ENCODE measurements at places on chromosomes 2 and 18.

DNA sequence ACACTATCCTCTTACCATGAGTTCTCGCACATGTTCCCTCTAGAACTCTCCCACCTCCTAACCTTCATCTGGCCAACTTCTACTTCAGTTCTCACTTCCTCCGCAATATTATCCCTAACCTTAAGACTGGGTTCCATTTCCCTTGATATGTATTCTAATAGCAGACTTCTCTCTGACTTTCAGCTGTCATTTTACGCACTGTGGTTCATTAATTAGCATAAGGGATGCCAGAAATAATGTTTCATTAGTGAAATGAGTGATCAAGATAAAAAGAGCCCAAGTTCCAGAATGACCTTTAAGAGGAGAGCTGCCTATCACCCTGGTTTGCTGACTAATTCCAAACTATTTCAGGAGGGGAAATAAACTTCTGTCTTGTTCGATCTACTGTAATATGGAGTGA lies 108.6 kb upstream of the CCDC150 start:
- DNase-seq = no peak

GRCh38 chr2:215612786-215613185 lies 176.9 kb upstream of the FN1 start:
- DNase-seq = no peak

DNA sequence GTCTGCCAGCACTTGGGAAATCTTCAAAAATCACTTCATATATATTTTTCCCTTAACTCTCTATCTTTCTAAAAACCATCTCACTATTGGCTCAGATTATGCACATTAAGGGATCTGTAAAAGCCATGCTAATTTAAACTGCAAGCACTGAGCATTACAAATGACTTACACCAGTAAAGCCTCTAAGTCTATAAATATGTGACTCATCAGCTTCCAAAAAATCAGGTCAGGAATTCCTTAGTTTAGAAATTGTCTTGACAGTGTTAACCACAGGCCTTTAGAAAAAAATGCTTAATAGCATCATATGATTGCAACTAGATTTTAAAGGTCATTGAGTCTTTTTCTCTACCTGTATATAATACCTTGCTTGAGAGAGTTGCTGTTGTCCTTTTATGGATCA lies 1113.6 kb upstream of the PIK3C3 start:
- no peak for DNase-seq

GRCh38 chr2:67075530-67076238 lies 321.4 kb upstream of the ETAA1 start:
- no peak for DNase-seq

DNA sequence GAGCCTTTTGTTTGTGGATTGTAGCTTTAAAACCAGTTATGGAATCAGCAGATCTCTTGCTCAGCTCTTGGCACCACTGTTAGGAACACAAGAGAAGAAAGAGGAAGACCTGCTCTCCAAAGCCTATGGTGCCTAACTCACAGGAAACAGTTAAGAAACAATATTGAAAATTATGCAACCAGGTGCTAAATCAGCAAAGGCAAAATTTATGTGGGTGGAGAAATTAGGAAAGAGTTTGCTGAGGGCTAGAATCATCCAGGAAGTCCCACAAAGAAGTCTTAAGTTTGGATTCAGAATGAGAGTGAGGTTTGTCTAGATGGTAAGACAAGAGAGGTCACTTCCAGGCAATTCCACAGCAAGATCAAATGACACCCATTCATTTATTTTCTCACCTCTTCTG lies 49.4 kb downstream of the AOX1 start:
- no peak for DNase-seq

DNA sequence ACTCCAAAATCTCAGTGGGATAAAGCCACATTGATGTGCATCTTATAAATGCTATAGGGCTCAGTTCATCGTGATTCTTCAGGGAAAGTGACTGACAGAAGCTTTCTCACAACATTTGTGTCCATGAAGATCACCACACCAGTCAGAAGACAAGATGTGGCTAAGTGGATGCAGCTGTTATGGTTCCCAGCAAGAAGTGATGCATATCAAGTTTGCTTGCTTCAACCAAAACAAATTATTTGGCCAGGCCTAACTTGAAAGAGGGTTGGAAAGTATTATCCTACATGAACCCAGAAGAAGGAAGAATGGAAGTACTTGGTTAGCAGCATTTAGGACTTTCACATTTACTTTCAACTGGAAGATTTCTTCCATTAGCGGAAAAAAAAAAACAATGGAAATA lies 210.0 kb upstream of the ACVR2A start:
- DNase-seq = no peak

GRCh38 chr18:58562146-58562998 lies 66.5 kb downstream of the ALPK2 start:
- no peak for DNase-seq

DNA sequence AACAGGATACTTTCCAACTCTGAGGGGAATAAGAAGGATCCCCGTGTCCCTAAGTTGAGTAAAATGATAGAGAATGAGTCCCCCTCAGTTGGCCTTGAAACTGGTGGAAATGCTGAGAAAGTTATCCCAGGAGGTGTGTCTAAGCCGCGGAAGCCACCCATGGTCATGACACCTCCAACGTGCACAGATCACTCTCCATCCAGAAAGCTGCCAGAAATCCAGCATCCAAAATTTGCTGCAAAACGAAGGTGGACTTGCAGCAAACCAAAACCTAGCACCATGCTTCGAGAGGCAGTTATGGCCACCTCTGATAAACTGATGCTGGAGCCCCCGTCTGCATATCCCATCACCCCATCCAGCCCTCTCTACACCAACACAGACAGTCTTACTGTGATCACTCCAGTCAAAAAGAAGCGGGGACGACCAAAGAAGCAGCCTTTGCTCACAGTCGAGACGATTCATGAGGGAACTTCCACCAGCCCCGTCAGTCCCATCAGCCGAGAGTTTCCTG lies 270.1 kb downstream of the SETBP1 start:
- no peak for DNase-seq

Data from left hindlimb (tissue), 1 donor.